Fibroblast of skin of scalp (primary cell): ENCODE measurements at places on chromosomes 13 and 19.

DNA sequence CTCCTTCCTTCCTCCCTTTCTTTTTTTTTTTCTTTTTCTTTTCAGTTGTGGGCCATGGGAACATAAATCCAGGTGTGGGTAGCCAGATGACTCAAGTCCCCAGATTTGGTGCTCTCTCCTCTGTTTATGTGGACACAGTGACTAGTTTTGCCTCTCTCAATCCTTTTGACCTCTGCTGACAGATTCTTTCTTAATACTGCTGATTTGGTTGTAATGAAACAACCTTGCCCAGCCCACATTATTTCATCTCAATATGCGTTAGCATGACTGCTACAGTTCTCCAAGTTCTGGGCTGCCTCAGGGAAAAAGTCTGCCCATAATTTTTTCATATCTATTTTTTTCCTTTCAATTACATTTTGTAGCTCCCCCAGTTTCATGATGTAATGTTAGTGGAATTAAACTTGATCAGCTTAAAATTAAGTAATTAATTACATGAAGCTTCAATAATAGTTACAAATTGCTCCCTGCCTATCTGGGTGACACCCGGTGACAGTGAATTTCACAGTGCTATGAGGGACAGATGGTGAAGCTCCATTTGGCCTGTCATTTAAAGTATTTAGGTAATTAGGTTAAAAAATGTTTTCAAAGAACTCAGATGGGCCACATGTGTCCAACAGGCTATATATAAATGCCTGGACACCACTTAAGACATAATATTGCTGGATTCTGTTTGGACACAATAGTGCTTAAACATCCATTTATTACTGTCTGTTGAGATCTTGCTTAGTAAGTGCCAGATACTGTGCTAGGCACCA, 118.8 kb upstream of the FRY start:
- no peak for DNase-seq

GRCh38 chr19:13132471-13133180, 14.6 kb downstream of the NACC1 start:
- DNase-seq: peak; percentile 60

- no peak for DNase-seq
Observed at GRCh38 chr13:99087954-99088491, 110.2 kb upstream of the DOCK9 start.

DNA sequence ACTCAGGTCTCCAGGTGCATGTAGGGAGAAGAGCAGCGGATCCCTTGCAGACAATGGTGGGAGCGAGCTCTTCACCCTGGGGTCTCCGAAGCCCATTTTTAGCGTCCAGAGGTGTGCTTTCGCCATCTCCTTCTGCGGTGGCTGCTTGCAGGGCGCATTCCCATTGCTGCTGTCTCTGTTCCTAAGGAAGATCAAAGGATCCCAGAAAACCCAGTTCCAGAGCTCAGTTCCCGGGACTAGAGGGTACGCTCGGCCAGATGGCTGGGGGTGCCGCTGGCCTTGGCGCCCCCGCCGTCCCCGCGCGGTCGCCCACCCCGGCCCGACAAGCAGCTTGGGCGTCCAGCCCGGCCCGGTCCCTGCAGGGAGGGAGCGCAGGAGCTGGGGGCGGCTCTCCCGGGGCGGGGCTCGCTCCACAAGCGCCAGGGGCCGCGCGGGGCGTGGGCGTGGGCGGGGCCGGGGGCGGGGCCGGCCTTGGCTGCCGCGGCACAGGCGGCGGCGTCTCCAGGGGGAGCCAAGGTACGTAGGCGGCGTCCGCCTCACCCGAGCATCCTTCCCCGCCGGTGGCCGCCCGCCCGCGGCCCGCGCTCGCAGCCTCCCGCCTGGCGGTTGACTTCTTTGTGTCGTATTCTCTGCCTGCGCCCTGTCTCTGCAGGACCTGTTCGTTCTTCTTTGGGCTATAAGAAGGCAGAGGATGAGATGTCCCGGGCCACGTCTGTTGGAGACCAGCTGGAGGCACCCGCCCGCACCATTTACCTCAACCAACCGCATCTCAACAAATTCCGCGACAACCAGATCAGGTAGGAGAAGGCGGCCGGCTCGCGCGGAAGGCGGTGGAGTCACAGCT, 96.8 kb downstream of the ATP8A2 start:
- DNase-seq: peak; percentile 8

DNA sequence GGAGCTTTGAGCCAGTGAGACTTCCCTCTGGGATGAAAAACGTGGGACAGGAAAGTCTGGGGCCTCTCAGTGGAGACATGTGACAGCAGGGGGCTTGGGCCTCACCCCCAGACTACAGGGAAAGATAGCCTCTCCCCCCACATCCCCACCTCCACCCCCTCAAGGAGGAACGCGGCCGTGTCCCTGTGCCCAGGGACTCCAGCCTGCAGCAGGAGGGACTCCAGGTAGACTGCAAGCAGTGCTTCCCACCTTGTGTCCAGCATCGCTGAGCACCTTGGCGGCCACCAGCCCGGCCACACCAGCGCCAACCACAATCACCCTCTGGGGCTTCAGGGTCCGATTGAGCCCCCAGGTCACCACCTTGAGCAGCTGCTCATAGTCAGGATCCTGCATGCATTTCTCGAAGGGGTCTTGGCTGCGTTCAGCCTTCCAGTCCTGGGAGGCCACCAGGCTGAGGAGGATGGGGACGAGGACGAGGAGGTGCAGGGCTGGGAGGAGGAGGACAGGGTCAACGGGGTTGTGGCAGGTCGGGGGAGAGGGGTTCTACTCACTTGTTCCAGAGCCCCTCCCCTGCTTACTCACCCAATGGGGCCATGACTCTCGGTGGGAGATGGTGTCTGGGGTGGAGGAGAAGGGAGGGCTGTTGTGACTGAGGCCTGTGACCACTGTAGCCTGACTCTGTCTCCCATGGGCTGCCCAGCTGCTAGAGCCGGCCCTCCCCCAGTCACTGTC, 955 bp downstream of the IL4I1 start:
- no peak for DNase-seq

- peak; percentile 69 for DNase-seq
Observed at GRCh38 chr13:80340651-80341100, 250 bp downstream of the SPRY2 start.

DNA sequence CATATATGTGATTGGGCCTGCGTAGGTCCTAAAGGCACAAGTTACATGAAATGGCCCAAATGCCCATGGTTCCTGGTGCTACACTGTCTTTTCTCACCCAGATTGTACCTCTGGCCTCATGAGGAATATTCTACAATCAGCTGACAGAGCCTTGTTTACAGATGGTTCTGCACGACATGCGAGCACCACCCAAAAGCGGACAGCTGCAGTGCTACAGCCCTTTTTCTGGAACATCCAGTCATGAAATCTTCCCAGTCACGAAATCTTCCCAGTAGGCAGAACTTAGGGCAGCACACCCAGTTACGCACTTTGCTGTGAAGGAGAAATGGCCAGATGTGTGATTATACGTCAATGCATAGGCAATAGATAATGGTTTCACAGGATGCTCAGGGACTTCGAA, 7.7 kb upstream of the ELF1 start:
- DNase-seq: no peak

- DNase-seq: no peak
Observed at GRCh38 chr13:80900561-80900960, 559.6 kb upstream of the SPRY2 start.

- DNase-seq: no peak
Observed at GRCh38 chr13:95391785-95392184, 90.5 kb upstream of the ABCC4 start.

- DNase-seq: no peak
Observed at GRCh38 chr13:95195146-95195545, 106.1 kb downstream of the ABCC4 start.

GRCh38 chr19:56508290-56508778, 679 bp downstream of the ZNF471 start:
- DNase-seq: no peak

GRCh38 chr13:31896427-31896826, 135.1 kb upstream of the FRY start:
- DNase-seq: peak; percentile 93

GRCh38 chr13:83515268-83516015, 366.8 kb downstream of the SLITRK1 start:
- DNase-seq: peak; percentile 36

GRCh38 chr13:99949679-99950413, 21.7 kb downstream of the ZIC5 start:
- DNase-seq: no peak

DNA sequence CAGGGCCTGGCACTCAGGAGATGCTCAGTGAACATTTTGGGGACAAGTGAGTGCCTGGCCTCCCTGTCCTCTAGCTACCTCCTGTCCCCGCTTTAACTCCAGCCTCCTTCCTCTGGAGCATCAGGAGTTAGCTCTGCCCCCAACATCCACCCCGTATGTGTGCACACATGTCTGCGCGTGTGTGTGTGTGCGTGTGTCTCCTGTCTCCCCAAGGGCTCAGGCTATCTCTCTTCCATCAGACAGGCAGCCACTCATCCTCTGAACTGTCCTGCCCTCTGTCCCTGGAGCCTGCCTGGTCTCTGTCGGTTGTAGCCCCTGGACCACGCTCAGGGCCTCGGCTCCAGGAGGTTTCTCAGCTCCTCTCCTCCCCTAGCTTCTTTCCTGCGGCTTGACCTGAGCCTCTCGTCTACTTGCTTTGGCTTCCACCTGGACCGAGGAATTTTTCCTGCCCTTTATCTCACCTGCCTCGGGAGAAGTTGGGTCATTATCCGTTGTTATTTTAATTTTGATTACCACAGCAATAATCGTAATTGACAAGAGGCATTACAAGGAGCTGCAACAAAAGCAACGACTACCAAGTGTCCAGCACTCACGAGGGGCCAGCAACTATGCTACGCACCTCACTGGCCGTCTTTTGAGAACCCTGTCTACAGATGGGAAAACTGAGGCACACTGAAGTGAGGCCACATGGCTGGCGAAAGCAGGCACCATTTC, 32.0 kb upstream of the ASF1B start:
- DNase-seq: no peak

DNA sequence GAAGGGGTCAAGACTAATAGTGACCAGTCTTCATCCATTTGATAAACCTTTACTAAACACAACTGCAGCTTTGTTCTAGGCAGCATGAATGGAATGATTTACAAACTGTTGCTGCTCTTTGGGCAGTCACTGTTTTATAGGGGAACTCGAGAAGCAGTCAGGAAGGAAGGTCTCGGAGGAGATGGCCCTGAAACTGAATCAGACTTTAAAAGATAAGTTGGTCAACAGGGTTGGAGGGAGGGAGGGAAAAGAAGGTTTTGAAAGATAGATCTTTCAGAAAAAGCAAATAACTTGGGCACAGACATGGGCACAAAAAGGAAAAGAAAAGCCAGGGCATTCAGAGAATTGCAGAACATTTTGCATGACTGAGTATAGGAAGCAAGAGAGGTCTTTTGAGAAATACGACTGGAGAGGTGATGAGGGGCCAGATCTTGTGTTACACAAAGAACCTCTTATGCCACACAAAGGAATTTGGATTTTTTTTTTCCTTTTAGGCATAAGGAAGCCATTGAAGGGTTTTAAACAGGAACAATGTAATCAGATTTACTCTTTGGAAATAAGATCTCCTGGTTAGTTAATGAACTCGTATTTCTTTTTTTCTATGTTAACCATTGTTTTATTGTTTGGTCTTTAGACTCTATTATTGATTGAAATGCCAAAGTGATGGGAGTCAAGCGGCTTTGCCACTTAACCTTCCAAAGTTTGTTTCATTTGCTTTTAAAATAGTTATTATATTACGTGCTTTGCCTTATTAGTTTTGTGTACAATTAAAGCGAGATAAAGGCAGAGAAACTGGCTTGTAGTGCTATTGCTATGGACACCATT, 37.5 kb upstream of the SACS start:
- DNase-seq: peak; percentile 53
